ENCODE measurements at places on chromosomes 1 and 21.

GRCh38 chr1:26998429-26999300, 5.2 kb downstream of the TRNP1 start:
- DNase-seq = no peak

DNA sequence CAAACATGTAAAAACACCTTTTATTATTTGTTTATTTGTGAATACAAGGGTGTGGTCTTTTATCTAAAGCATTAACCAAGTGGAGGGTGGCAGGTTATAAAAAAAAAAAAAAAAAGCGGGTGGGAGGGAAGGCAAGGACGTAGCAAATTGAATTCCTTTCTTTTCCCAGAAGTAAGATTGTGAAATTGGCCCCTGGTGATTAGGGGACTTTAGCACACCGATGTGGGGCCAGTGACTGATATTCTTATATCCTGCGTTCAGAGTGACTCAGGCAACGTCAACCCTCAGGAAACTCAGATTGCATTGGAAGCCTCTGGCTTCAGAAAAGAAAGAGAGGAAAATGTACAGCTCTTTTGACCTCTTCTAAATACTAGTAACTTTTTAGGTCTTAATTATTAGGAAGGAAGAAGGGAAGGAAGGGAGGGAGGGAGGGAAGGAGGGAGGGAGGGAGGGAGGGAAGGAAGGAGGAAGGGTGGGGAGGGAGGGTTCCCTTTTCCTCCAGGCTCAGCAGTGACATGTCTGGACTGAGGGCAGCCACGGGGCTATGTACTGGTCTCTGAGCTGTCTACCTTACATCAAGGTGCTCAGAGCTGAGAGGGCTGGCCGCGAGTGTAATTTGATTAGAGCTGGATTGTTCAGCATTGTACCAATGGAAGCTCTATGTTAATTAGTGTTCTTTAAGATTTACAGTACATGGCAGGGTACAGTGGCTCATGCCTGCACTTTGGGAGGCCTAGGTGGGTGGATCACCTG, 30.2 kb downstream of the EVA1C start:
- no peak for DNase-seq

DNA sequence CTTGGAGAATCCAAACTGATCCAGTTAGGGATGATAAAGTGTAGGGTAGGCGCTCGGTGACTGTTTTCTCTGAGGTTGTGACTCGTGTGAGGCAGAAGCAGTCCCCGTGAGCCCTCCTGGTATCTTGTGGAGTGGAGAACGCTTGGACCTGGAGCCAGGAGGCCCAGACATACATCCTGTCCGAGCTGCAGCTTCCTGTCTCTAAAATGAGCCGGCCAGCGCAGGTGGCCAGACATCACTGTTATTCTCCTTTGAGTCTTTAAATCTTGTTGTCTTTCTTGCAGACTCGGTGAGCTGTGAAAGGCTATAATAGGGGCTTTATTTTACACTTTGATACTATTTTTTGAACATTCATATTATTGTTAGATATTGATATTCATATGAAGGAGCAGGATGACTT, 12.3 kb downstream of the PCSK9 start:
- no peak for DNase-seq

DNA sequence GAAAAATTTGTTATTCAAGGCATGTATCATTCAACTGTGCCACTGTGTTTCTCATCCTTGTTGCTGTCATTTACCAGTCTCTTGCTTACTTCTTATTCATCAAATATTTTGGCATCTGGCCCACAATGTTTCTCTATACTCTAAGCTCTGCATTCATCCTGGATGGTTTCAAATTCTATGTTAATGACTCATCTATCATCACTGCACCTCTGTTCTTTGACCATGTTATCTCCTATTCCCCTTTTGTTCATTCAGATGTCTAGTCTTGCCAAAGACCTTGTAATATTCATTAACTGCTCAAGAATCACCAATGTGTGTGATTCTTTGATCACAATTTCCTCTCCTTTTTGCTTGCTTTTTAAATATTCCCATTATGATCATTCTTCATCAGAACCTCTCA, 54.6 kb upstream of the PRKACB start:
- no peak for DNase-seq
